Esophagus mucosa (tissue), 1 donor: ENCODE measurements at places on chromosomes 3 and 15. TPM values are rescaled to one million over a fixed set of nuclear protein-coding genes. Genes with fewer than 3 reads are reported as not detected.
A peak's percentile ranks its signal among the peaks of the same experiment; 100 is the strongest.

DNA sequence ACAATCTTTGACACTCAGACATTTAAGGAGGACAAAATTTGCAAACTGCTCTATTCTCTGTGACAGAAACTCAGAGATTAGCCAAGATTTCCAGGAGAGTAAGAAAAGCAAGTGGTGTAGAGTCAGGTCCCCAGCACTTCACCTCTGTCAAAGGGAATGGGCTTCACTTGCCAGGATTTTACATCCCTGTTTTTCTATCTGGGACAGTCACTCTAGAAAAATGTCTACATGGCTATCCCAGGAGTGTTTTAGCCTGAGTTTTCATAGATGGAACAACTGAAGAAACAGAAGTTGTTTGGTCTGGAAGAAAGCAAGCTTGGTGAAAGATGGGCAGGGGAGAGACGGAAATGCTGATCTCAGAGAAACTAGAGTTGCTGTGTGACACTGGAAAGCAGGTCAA lies 3.0 kb downstream of the FAM219B start:
- no peak for ATAC-seq

DNA sequence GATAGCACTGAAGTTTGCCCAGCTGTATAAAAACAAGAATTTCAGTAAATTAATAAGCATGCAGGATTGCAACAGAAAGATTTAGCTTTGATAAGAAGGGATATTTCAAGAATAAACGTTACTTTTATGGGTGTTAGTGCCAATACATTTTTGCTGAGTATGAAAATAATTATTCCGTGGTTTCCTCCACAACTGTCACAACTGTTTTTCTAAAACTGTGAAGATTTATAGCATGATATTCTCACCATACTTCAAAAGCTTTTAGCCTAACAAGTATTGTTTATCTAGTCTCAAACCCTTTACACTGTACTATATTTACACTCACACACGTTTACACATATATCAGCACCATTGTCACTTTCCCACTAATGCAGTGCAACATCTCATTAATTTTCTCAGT lies 200.5 kb downstream of the TPRG1 start:
- ATAC-seq: no peak

DNA sequence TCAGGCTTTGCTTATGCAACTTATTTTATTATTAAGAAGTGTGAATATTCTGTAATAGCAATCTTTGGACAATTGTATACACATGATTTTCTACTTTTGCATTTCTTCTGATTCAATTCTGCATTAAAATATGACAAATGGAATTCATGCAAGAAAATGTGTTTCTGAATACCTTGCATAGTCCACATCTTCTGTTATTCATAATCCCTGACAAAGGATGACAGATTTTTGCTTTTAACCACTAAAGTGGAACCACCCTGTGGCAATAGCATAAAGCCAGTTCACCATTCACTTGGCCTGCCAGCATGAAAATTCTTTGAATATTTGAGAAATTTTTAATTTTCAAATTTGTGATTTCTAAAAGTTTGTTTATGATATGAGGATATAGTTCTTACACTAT lies 397.0 kb downstream of the ROBO2 start:
- ATAC-seq: no peak

DNA sequence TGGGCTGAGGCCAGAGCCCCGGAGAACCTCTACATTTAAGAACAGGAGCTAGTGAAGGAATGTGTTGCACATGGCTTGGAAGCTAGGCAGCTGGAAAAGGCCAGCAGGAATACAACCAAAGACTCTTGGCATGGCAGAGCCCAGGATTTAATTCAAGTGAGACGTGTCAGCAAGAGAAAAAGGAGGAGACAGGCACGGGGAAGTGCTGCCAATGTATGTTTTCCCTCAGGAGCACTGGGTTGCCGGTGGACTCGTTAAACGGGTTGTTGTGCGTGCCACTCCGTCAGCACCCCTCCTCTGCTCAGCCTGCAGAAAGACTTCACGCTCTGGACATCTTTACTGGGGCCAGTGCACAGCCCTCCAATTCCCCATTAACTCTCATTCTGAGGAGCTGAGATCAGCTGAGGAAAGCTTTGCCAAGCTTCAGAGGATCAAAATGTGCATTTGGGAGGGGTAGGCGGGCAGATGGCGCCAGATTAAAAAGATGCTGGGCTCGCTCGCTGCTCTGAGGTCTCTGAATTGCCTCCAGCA lies 103.7 kb downstream of the PDZRN3 start:
- peak; percentile 86 for ATAC-seq

DNA sequence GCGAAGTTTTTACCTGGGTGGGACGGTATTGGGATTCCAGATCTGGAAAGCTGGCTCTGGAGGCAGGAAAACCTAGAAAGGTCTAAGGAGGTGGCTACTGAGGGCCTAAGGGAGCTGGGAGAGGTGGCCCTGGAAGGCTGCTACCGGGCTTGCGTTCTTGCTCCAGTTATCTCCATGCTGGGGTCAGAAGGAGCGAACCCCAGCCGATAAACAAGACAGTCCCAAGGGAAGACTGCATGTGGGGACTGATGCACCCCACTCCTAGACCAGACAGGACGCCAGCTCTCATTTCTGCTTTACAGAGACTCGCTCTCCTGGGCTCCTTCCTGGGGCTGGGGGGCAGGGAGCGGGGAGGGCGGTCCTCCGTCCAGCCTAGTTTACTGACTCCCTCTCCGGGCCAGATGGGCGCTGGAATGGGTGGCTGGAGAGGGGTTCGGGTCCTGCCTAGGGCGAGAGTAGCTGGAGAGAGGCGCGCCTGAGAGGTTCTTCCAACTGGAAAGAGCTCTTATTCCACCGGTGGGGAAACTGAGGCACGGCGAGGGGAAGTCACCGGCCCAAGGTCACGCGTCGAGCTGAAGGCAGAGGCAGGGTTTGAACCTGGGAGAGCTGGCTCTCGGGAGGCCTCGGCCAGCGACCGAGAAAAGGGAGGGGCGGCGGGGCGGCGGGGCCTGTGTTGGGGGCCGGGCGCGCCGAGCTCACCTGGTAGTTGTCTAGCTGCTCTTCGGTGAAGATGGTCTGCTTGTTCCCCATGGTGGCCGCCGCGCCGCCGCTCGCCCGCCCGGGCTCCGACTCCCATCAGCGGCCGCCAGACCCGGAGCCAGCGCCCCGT lies 565 bp downstream of the CIB2 start:
- no peak for ATAC-seq

Gene WNT7A
- total RNA-seq: 0.16 TPM

DNA sequence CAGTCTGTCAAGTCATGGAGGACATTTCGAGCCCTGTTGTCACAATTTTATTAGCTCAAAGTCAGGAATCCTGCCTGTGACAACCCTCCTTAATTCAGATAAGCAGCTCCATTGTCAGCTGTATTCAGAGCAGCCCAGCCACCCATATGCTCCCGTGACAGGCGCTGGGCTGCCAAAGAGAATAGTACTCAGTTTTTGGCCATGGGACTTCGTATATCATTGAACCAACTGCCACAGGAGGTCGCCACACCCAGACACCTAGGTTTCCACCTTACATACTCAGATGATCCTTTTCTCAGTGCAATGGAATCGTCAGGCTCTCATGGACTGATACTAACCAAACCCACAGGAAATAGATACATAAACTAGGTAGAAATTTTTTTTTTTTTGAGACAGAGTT lies 100.2 kb downstream of the C3orf70 start:
- no peak for ATAC-seq

Gene AADACL2
- not detected for total RNA-seq

GRCh38 chr15:59200560-59200959 lies 6.1 kb upstream of the LDHAL6B start:
- ATAC-seq: peak; percentile 80

- no peak for ATAC-seq
Observed at GRCh38 chr15:65305776-65306175, 1.3 kb downstream of the RNU5B-1 start.

- no peak for ATAC-seq
Observed at GRCh38 chr3:79866162-79866561, 98.4 kb upstream of the ROBO1 start.

Gene EPHB1
- total RNA-seq: 0.40 TPM

DNA sequence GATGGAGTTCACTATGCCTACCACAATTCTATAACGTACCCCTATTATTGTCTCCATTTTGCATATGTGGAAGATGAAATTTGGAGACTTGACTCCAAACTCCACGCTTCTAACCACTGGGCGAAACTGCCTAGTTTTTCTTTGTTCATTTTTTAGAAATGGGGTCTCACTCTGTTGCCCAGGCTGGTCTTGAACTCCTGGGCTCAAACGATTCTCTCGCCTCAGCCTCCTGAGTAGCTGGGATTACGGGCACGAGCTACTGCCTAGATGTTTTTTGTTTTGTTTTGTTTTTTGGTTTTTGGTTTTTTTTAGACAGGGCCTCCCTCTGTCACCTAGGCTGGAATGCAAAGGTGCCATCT lies 584 bp upstream of the RPL32 start:
- ATAC-seq: no peak

- ATAC-seq: no peak
Observed at GRCh38 chr15:97561529-97561928, 399.0 kb upstream of the ARRDC4 start.

Gene GRIP2
- total RNA-seq: 2.0 TPM

DNA sequence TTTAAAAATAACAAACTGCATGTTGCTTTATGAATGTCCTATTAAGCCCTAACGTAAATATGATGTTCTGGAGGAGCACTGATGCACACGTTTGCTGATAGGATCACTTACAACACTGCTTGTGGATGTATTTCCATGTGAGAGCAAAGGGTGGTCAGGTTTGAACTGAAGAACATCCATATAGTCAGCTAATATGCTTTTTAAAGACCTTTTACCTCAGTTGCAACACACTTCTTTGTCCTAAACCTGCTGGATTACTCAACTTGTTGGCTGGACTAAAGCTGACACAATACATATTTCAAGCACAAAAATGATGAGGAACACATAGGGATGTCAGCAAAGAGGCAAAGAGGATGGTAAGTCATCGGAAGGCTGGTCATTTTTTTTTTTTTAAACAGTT lies 186.6 kb downstream of the TIGIT start:
- no peak for ATAC-seq

DNA sequence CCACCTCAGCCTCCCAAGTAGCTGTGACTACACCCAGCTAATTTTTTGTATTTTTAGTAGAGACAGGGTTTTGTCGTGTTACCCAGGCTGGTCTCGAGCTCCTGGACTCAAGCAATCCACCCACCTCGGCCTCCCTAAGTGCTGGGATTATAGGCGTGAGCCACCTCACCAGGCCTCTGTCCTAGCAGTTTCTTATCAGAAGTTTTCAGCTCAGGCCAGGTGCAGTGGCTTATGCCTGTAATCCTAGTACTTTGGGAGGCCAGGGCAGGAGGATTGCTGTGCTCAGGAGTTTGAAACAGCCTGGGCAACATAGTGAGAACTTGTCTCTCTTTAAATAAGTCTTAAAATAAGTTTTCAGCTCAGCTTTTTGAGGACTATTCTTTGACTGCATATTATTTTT lies 48.4 kb downstream of the SGO1 start:
- no peak for ATAC-seq

GRCh38 chr3:54771050-54771449 lies 156.8 kb downstream of the LRTM1 start:
- ATAC-seq: no peak

GRCh38 chr15:28885630-28886430 lies at the start of gene APBA2:
Gene APBA2 (plus strand): TSS chr15:28885974. CDS start chr15:29053885, 167,911 bp downstream.
- peak; percentile 10 for ATAC-seq

DNA sequence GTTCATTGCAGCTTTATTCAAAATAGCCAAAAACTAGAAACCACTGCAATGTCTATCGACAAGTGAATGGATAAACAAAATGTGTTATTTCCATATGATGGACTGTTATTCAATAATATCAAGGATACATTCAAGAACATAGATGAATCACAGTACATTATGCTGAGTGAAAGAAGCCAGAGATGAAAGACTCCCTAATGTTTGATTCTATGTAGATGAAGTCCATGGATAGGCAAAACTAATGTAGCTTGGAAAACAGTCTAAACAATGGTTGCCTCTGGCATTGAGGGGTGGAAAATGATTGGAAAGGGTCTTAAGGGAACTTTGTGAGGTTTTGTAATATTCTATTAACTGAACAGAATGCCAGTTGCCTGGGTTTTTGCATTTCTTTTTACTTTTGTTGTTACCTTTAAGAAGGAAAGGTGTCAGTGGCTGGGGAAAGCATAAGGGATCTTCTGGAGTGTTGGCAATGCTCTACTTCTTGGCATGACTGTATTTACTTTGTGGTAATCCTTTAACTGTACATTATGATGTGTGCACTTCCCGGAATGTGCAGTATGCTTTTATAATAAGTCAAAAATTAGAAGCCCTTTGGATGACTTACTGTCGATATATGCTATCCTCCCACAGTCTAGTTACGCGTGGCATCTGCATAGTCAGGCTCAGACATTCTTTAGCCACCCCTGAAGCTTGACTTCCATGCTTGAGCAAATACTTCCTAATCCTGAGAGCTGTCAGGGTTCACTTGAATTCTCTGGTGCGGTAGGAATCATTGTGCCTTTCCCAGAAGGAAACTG lies 20.5 kb upstream of the ATP10A start:
- peak; percentile 62 for ATAC-seq

DNA sequence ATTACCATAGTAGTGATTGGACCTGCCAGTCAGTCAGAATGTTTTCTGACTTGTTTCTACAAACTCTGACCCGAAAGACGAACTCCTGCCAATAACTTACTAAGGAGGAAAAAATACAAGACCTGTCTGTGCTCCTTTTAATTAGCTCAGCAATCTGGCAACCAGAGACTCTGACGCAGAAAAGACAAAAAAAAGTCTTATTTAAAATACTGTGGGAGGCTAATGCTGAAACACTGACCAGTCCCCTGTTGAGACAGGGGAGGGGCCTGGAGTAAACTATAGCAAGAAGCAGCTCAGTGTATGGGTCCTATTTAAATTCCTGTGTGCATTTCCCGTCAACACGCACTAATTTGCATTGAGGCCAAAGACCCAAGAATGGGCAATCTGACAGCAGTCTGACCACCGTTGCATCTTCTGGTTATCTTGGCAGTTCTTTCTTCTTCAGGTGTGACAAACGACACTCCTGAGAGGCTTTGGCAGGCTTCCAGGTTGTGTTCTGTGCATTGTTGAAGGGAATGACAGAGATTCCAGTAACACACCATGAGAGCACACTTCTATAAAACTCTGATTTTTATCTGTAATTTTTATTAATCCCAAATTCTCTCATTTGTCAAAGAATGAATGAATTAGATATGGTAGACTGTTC lies 1114.3 kb downstream of the IGSF11 start:
- no peak for ATAC-seq

Gene ANKUB1
- not detected for total RNA-seq

GRCh38 chr15:92383519-92384324 lies 10.0 kb upstream of the ST8SIA2 start:
- ATAC-seq: peak; percentile 29

DNA sequence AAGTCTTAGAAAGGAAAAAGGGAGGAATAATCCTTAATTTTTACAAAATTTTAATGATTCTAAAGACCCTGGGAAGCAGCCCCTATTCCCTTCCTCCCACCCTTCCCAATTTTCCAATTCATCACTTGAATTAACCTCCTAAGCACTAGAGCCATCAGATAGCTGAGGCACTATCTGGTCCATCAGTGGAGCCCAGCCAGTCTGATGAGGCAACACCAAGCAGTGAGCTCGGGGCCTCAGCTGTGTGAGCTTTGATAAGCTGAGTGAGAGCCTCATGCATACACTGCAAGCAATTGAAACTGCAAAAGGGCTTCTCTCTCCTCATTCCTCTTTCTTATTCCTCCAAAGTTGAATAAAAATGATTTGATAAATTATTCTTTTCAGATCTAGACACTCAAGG lies 31.9 kb downstream of the TUSC7 start:
- ATAC-seq: no peak

Gene MINAR1
- total RNA-seq: 0.24 TPM

- ATAC-seq: no peak
Observed at GRCh38 chr3:66103729-66104128, 65.0 kb upstream of the MAGI1 start.

GRCh38 chr3:38238416-38239008 lies 27.1 kb upstream of the SLC22A13 start:
- no peak for ATAC-seq

Gene CPA3
- total RNA-seq: 2.2 TPM

Gene CYP8B1
- total RNA-seq: not detected
